Kidney (tissue), 22 donors: ENCODE measurements at places on chromosomes 12 and 14. TPM values are rescaled to one million over a fixed set of nuclear protein-coding genes. Genes with fewer than 3 reads are reported as not detected.

Gene GUCY2C
- total RNA-seq: not detected

Gene TMEM119
- total RNA-seq: 15.8 TPM

Gene KRT75
- total RNA-seq: not detected

Gene KRT72
- not detected for total RNA-seq

Gene MFAP5
- 0.38 TPM for total RNA-seq

Gene TMEM132C
- total RNA-seq: 0.28 TPM

Gene TMEM233
- total RNA-seq: 1.2 TPM

Gene RNASE3
- 0.38 TPM for total RNA-seq

Gene HHIPL1
- 0.88 TPM for total RNA-seq

Gene C12orf56
- 1.5 TPM for total RNA-seq

Gene TCL1B
- total RNA-seq: not detected
